ENCODE measurements at places on chromosomes 2 and 18.

- no peak for DNase-seq
Observed at GRCh38 chr2:883803-884748, 66.6 kb upstream of the SNTG2 start.

GRCh38 chr18:70621710-70622109 lies 332.9 kb downstream of the SOCS6 start:
- no peak for DNase-seq

GRCh38 chr2:224982910-224983711 lies 59.2 kb downstream of the DOCK10 start:
- DNase-seq: no peak

- DNase-seq: peak; percentile 17
Observed at GRCh38 chr2:45669032-45669486, 17.6 kb downstream of the PRKCE start.

- no peak for DNase-seq
Observed at GRCh38 chr18:79528846-79529245, 133.1 kb downstream of the NFATC1 start.

DNA sequence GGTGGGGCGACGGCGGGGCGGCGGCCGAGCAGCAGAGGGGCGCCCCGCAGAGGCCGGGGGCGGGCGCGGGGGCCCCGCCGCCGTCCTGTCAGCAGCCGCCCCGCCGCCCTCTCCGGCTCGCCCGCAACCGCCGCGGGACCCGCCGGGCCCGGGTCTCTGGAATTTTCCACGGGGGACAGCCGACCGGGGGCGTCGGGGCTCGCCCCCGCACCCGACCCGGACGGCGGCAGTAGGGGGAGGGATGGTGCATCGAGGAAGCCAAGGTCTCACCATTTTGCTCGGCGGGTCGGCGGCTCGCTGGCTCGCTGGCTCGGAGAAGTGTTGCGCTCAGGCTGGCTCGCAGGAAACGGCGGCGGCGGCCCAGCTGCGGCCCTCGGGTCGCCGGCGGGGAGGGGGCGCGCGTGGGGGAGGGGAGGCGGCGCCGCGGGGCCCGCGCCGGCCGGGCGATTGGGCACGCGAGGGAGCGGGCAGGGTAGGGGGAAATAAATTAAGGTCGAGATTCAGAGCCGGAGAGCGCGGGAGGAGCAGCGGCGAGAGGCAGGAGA lies 405 bp downstream of the PPP3R1 start:
- no peak for DNase-seq

DNA sequence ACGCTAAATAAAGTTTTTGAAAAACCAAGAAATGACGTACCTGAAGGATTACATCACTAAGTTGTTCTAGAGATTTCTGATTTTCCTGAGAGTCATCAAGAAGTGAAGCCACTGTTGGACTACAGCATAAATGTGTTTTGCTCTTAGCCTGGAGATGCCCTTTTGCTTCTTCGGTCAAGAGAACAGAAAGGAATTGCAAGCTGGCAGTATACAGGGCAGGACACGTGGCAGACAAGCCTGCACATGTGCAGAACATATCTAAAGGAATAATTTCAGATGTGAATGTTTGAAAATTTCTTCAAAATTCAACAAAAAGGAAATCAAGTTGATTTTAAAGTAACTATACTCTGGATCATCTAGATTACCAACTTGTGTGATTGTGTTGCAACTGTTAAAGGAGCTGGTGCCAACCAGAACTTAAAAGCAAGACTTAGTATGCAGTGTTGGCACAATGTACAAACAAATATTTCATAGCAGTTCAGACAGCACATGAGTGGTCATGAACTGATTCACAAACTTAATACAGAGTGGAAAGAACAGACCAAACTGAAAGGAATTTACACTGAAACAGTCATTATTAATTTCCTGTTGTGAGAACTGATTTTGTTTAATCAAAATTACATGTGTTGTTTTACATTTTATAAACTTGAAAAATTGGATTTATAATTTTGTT lies 100.4 kb upstream of the CD226 start:
- DNase-seq: no peak

GRCh38 chr2:234812851-234813250 lies 139.0 kb upstream of the SH3BP4 start:
- DNase-seq: no peak

DNA sequence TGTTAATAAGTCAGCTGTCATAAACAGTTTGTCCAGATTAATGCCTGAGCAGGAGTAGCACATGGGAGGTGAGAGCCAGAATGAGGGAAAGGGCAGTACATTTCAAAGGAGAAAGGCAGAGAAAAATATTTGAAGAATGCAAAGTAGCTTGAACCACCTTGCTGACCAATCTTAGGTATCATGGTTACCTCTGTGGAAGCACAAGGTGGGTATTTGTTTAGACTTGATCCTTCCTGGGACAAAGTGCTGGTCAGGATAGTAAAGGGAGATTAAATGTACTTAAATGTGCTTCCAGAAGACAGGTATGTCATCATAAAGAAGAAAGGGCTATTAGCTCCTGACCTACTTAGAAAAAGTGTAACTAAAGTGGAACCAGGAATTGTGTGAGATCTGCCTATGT lies 105.0 kb downstream of the LRRTM1 start:
- DNase-seq: no peak

DNA sequence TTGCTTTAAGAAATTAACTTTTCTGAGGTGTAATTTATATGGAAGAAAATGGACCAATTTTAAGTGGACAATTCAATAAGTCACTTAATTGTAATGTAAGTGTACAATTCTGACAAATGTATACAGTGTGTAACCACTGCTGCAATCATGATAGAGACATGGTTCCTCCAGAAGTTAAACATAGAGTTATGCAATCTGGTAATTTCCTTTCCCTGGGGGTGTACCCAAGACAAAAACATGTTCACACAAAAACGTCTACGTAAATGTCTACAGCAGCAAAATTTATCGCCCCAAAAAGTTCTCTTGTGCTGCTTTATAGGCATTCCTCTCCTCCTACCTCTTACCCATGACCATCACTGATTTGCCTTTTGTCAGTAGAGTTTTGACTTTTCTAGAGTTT lies 141.5 kb downstream of the AQP4 start:
- peak; percentile 81 for DNase-seq

DNA sequence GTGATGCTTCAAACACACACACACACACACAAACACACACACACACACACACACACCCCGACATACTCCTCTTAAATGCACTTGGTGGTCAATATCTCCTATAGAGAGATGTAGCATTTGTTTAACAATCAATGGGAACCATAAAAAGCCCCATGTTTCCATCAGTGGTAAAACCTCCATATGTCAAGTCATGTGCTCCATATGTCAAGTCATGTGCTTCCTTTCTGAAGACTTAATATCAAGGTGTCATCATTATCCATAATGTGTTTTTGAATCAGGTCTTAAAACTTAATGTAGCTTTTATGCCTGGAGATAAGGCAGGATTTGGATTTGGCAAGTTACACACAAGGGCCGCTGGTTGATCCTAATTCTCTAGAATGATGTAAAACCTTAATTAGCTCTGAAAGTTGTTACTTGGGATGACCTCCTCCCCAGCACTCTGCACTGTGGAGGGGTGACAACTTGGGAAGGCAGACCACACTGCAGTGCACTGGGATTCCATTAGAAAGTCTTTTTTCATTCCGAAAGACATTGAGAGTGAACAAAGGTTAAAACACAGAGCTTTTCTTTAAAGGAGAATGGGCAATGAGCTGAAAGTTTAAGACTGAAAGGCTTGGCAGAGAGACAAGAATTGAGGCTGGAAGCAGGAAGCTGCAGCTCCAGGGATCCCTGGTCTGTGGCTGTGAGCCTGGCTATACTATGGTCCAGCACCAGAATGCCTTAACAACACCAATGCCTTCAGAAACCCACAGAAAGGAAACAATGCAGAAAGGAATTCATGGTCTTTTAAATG lies 26.4 kb downstream of the ALK start:
- no peak for DNase-seq

GRCh38 chr2:231360881-231361371 lies 34.6 kb upstream of the B3GNT7 start:
- DNase-seq: peak; percentile 49

DNA sequence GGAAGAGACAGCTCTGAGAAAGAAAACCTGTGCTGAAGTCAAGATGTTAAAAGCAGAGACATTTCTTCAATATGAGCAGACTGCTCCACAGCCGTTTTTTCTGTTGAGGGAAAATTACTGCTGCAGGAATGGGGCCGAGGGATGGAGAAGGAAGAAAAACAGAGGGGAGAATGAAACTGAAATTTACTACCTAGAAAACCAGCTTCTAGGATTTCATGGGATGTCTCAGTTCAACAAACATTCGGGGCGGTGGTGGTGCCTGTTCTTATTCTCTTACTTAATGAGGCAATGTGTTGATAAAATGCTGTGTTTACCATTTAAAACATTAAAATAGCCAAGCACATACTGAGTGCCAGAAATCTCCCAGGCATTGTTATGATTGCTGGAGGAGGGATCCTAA lies 557.1 kb upstream of the MEX3C start:
- no peak for DNase-seq

DNA sequence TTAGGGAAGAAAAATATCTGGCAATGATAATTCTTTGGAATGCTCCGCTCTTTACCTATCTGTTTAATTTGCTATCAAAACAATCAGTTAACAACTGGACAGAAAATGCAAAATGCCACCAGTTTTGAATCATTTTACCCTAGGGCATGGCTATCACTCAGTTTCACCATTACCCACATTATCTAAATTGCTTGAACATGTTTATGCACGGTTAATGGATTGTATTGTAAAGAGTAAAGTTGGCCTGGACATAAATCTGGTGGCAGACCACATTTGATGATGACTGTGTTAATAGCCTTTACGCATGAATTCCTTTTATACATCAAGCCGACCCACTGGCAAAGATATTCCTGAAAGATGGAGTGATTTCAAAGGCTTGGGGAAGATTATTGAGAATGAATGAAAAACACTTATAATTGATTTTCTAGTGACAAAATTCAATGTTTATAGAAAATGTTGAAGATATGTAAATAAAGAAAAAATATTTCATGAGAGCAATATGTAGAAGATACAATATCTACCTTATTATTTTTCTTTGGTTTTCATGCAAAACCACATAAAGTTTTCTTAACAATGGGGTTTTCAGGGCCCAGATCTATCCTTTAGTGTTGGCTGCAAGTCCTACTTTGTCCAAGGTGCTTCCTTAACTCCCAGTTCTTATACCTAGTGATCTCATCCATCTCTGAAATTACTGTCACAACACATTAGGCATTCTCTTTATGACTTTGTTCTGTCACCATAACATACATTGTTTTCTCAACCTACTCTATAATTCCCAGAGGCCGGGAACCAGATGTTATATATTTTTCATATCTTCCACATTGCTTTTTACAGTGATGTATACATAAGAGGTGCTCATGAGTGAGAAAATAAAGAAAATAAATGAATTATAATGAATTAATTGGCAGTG lies 265.1 kb downstream of the RIT2 start:
- DNase-seq: no peak

DNA sequence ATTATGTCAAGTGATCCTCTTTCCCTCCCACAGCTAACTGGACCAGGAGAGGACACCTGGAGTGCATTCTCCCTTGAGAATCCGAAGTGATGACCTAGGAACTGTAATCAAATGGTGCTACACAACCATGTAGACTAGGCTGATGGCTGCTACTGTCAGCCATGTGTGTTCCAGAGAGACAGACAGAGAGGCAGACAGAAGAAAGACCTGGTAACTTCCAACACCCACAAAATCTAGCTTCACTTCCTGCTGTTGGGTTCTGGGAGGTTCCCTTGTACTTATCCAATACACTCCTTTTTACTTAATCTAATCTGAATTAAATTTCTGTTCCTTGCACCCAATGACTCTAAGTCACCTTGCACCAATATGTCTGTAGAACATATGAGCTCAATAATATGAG lies 72.3 kb downstream of the AAK1 start:
- no peak for DNase-seq

- DNase-seq: no peak
Observed at GRCh38 chr18:74918276-74918790, 290.6 kb downstream of the PTGR3 start.

DNA sequence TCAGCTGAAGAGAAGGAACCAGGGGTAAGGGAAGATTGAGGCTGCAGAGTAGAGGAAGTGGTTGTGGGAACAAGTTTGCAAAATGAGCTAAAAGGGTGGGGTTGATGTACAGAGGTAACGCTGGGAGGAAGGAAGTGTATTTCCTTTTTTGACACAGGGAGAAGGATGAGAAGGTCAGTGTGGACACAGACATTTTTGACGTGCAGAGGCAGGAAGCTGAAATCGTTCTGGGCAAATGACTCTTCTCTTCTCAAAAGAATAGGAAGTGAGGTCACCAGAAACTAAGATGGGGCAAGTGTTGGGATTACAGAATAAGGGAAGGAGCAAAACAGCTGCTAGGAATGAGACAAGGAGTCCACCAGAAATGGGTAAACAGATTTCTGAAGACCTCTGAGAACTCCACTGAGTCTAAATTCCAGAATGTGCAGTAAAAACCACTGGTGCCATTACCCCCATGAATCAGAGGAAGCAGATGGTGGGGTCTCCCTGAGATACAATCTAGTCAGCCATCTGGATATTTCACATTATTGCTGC lies 20.0 kb upstream of the RNF149 start:
- DNase-seq: peak; percentile 95

Data from inflammatory macrophage treated with lipopolysaccharide for 1 hour (primary cell).